Stomach (tissue), 19 donors: ENCODE measurements at places on chromosomes 13 and 19.

DNA sequence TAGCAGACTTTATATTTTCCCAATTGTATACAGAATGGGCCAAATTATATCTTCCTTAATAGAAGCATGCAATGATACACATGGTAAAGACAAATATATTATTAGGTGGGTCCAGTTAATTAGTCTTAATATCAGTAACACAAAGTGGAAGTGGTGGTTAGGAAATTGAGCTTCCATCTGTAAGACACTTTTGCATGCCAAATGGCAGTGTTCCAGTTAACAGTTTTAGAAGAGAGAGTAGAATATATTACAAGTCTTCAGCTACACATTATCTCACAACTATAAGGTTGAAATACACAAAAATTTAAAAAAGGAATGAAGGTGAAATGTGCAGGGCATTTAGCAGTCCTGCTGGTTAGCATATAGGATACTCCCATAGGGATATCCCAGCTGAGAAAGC, 536.5 kb downstream of the PCDH9 start:
- no peak for DNase-seq
- no peaks in the 10 kb centered on the region for H3K36me3 ChIP-seq
- no peak overlapping the region for H3K27ac ChIP-seq
- H3K4me1 ChIP-seq = no peaks in the 10 kb centered on the region
- H3K4me3 ChIP-seq = no peak overlapping the region

- no peaks in the 10 kb centered on the region for H3K4me1 ChIP-seq
- H3K27me3 ChIP-seq = no peaks in the 10 kb centered on the region
- H3K36me3 ChIP-seq = peaks cover 87% of the 10 kb centered on the region
- no peak overlapping the region for H3K4me3 ChIP-seq
- DNase-seq = no peak
Observed at GRCh38 chr13:78632996-78633395, 26.0 kb downstream of the OBI1 start.

DNA sequence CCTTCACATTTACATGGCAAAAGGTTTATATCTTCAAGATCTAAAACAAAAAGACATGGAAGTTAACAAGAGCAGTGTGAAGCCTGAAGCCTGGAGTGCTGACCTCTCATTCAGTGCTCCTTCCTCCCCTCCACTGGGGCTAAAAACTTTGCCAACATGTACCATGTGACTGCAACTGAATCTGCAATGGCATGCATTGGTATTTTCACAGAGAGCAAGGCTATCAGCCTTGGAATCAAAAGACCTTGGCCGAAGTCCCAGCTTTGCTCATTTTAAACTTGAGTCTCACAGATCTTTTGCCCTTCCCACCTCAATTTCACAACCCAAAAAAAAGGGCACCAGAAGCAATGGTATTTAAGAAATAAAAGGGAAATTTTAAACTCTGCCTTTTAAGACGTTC, 325.1 kb downstream of the DCT start:
- peak; percentile 40 for DNase-seq
- H3K4me1 ChIP-seq = no peaks in the 10 kb centered on the region
- no peak overlapping the region for H3K4me3 ChIP-seq

GRCh38 chr13:44972956-44973581, 16.2 kb downstream of the NUFIP1 start:
- H3K27ac ChIP-seq = no peak overlapping the region
- H3K36me3 ChIP-seq = no peaks in the 10 kb centered on the region
- H3K4me3 ChIP-seq = no peak overlapping the region
- no peaks in the 10 kb centered on the region for H3K27me3 ChIP-seq
- peaks cover 51% of the 10 kb centered on the region for H3K4me1 ChIP-seq
- DNase-seq = peak; percentile 58

DNA sequence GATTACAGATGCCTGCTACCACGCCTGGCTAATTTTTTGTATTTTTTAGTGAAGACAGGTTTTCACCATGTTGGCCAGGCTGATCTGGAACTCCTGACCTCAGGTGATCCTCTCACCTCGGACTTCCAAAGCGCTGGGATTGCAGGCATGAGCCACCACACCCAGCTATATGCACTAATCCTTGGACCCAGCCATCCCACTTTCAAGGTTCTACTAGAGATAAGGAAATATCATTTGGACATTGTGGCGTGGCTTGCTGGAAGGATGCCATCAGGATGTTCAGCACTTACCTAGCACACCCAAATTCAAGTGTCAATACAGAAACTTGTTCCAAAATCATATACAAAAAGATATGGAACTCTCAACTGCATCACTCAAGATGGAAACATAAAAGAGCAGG, 136.4 kb downstream of the ABCC4 start:
- no peaks in the 10 kb centered on the region for H3K27me3 ChIP-seq
- no peak overlapping the region for H3K4me3 ChIP-seq
- H3K27ac ChIP-seq = no peak overlapping the region
- H3K36me3 ChIP-seq = peaks cover 40% of the 10 kb centered on the region

DNA sequence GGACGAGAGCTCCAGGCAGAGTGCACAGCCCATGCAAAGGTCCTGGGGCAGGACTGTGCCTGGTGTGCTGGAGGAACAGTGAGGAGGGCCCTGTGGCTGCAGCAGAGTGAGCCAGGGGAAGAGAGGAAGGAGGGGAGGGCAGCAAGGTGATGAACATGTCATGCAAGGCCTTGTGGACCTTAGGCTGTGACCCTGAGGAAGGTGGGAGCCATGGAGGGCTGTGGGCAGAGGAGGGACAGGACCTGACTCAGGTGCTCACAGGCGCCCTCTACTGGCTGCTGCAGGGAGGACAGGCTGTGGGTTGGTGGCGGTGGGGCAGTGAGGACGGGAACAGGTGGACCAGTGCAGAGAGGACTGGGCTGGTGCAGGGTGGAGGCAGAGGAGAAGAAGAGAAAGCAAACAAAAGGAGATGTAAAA, 170.3 kb downstream of the PTPRS start:
- no peaks in the 10 kb centered on the region for H3K27me3 ChIP-seq
- peak; percentile 34 for DNase-seq
- no peaks in the 10 kb centered on the region for H3K36me3 ChIP-seq

DNA sequence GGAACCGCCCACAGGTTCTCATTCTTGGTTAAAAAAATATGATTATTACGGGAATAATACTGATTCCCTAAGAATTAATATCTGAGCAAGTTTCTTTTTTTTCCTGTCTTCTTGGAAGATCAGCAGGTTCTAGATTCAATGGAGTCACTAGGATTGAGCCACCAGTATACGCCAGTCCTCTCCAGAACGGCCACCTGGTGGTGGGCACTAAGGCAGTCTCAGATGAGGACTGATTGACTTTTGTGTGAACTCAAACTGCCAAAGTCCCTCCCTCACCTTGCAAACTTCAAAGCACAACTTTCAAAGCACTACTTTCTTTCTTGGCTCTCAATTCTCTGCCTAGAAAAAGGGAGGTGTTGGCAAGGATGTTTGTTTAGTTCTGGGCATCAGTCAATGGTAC, 33.3 kb upstream of the ALOX5AP start:
- no peak for DNase-seq
- no peaks in the 10 kb centered on the region for H3K36me3 ChIP-seq
- H3K4me1 ChIP-seq = peaks cover 14% of the 10 kb centered on the region
